ENCODE measurements at places on chromosomes 16 and 17.

- H3K27me3 ChIP-seq, result no peaks in the 10 kb centered on the region
- no peak overlapping the region for H3K4me3 ChIP-seq
- no peak for DNase-seq
- H3K36me3 ChIP-seq, result no peaks in the 10 kb centered on the region
Measured at GRCh38 chr17:53100126-53100525, 722.6 kb upstream of the KIF2B start.

GRCh38 chr17:1197379-1197778, 17.6 kb upstream of the ABR start:
- H3K4me3 ChIP-seq, result no peak overlapping the region
- H3K4me1 ChIP-seq, result peaks cover 58% of the 10 kb centered on the region
- no peak for DNase-seq
- H3K27me3 ChIP-seq, result peaks cover 21% of the 10 kb centered on the region

- peaks cover 8% of the 10 kb centered on the region for H3K27me3 ChIP-seq
- peaks cover 9% of the 10 kb centered on the region for H3K4me1 ChIP-seq
- no peak overlapping the region for H3K4me3 ChIP-seq
Measured at GRCh38 chr17:40180694-40181093, 3.4 kb downstream of the RAPGEFL1 start.

DNA sequence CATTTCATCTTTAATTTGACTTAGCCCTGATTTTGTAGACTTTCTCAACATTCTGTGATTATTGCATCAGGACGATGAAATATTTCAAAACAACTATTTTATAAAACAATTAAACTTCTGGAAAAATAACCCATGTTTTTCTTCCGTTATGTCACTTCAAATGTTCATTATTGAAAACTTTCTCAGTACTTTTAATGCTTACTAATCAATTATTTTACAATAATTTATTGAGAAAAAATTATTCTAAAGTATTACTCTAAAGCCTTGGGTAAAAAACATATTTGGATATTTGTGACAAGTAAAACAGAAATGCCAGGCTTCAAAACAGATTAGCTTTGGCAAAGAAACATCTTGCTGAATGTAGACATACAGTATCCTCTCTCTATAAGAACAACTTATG, 46.3 kb upstream of the DHX40 start:
- DNase-seq, result no peak
- peaks cover 25% of the 10 kb centered on the region for H3K27me3 ChIP-seq
- peaks cover 4% of the 10 kb centered on the region for H3K4me1 ChIP-seq
- H3K36me3 ChIP-seq, result no peaks in the 10 kb centered on the region

DNA sequence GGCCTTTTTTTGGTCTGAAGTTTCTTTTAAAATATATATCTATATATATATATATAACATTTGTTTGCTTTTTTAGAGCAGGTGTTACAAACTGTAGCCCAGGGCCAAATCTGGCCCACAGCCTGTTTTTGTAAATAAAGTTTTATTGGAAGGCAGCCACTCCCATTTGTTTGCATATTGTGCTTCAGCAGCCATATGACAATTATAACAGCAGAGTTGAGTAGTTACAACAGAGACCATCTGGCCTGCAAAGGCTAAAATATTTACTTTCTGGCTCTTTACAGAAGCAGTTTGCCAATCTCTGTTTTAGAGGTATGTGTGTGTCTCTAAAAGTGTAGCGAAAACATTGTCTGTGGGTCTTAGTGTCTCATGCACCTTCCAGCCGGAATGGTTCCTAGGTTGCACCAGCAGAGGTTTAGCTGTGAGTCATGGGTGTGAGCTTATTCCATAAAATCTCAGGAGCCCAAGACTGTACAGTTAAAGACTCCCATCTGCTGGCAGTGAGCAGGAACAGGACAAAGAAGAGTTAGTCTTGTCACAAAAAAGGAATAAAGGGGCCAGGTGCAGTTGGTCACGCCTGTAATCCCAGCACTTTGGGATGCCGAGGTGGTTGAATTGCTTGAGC, 23.8 kb downstream of the LCMT1 start:
- no peaks in the 10 kb centered on the region for H3K27me3 ChIP-seq
- no peaks in the 10 kb centered on the region for H3K4me1 ChIP-seq
- H3K4me3 ChIP-seq, result no peak overlapping the region

- H3K27me3 ChIP-seq, result peaks cover 51% of the 10 kb centered on the region
- DNase-seq, result no peak
- no peak overlapping the region for H3K4me3 ChIP-seq
- H3K36me3 ChIP-seq, result no peaks in the 10 kb centered on the region
- H3K4me1 ChIP-seq, result no peaks in the 10 kb centered on the region
- no peak overlapping the region for H3K27ac ChIP-seq
Measured at GRCh38 chr16:10828851-10829366, 10.3 kb upstream of the TVP23A start.

GRCh38 chr17:17805575-17805974, 31.2 kb downstream of the SREBF1 start:
- H3K4me3 ChIP-seq, result no peak overlapping the region
- no peaks in the 10 kb centered on the region for H3K27me3 ChIP-seq
- no peak for DNase-seq
- H3K4me1 ChIP-seq, result peaks cover 10% of the 10 kb centered on the region

- no peak for DNase-seq
- no peak overlapping the region for H3K4me3 ChIP-seq
- no peaks in the 10 kb centered on the region for H3K27me3 ChIP-seq
- no peaks in the 10 kb centered on the region for H3K36me3 ChIP-seq
Measured at GRCh38 chr16:77759821-77760220, 28.5 kb upstream of the VAT1L start.

DNA sequence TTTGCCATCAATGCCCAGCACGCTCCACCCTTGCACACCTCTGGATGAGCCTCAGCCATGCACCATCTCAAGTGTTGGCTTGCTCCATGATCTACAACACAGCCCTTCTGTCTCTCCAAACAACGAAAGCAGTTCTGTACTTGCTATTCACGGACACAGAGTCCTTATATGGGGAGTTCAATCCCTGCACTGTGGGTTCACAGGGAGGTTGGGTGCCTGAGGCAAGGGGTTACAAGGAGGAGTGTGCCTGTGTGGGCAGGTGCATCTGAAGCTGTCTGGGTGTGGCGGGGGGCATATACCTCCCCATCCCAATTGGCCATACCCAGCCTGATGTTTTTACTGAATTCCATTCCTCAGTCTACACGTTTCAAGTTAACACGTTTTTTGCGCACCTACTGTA, 5.6 kb downstream of the RUNDC3A start:
- peaks cover 20% of the 10 kb centered on the region for H3K4me1 ChIP-seq
- H3K36me3 ChIP-seq, result no peaks in the 10 kb centered on the region
- DNase-seq, result no peak
- no peak overlapping the region for H3K27ac ChIP-seq

DNA sequence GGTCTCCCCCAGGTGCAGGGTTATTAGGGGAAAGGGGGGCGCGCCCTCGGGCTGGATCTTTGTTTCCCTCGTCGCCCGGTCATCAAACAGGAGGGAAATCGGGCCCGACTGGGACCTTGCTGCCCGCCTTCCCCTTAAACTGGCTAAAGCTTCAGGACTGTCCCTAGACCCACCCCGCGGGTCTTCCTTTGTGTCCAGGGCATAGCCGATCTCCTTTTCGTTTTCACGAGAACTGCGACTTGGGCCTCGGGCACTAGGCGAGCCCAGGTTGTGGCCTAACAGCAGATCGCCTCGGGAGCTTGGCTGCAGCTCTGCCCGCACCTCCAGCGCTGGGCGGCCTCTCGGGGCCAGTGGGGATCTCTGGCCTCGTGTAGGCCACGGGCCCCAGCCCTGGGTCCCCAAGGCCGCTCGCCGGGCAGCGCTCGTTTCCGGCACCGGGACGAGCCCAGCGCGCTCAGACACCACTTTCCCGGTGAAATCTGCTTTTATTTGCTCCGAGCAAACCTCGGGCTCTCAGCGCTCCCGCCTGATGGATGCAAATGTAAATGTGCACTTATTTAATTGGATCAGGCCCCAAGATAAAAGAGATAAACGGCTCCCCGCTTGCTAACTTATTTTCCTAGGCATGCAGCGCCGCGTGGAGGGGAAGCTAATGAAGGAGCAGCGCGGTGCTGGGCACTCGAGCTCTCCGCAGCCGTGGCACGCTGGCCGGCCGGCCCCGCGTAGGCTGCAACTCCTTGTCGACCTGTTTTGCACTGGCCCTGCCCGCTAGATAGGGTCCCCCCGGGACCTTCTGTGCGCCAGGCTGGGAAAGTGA, 7.8 kb downstream of the IRX5 start:
- peak overlapping the region; percentile 42 for H3K27ac ChIP-seq
- no peak overlapping the region for H3K4me3 ChIP-seq
- no peak for DNase-seq
- H3K27me3 ChIP-seq, result peaks cover 98% of the 10 kb centered on the region

DNA sequence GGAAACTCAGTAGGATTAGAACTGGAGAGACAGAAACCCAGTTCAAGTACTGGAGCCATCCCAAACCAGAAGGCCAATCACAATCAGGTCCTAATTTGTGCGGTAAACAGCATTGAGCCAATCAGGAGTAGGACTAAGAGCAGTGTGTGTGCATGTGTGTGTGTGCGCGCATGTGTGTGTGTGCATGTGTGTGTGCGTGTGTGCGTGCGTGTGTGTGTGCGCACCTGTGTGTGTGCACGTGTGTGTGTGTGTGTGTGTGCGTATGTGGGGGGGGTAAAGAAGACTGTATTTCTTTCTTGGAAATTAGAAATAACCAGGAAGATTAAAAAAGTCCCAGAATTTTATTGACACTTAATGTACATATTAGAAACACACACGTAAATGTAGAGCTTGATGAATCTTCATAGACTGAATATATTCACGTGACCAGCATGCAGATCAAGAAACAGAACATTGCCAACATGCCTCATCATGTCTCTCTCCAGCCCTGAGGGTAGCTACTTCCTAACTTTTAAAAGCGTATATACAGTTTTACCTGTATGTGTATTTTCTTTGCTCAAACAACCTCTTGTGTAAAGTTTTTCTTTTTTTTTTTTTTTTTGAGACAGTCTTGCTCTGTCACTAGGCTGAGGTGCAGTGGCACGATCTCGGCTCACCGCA, 919 bp upstream of the DHRS7C start:
- H3K4me1 ChIP-seq, result no peaks in the 10 kb centered on the region
- H3K4me3 ChIP-seq, result no peak overlapping the region
- H3K27me3 ChIP-seq, result no peaks in the 10 kb centered on the region
- no peak for DNase-seq
- H3K36me3 ChIP-seq, result no peaks in the 10 kb centered on the region

GRCh38 chr17:17624741-17625140, 33.2 kb upstream of the PEMT start:
- peaks cover 12% of the 10 kb centered on the region for H3K27me3 ChIP-seq
- H3K4me3 ChIP-seq, result no peak overlapping the region
- DNase-seq, result no peak
- peaks cover 12% of the 10 kb centered on the region for H3K4me1 ChIP-seq

- peaks cover 18% of the 10 kb centered on the region for H3K36me3 ChIP-seq
- peak; percentile 32 for DNase-seq
- H3K4me1 ChIP-seq, result peaks cover 50% of the 10 kb centered on the region
- H3K27ac ChIP-seq, result peak overlapping the region; percentile 90
Measured at GRCh38 chr17:30831257-30831656, 509 bp upstream of the ATAD5 start.

DNA sequence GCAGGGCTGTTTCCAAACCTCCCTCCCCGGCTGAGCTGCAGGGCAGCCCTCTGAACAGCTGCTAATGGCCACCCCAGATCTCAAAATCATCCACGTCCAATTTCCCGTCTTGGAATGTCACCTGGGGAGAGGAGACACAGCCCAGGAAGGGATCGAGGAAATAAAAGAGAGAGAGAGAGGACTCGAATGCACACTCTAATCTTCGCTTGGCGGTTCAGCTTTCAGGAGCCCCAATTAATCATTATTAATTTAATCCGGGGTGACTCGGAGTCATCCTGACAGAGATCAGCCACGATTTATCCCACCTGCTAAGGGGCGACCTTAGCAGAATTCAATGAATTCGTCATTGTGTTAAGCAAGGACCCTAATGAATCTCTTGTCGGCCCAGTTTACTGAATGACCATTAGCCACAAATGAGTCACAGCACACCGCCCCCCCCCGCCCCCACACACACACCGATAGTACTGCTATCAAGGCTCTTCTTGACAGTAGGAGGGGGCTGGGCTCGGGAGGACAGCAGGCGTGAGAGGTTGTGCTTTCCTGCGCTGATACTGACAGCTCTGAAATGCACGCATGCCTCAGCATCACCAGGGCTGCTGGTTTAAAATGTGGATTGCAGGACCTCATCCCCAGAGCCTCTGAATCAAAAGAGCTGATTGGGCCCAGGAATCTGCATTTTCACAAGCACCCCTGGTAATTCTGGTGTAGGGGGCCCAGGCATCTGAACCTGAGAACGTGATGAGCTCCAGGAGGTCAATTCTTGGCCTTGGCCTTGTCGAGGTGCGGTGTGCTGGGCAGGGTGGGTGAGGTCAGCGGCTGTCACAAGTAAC, 190.0 kb upstream of the CIBAR2 start:
- peaks cover 16% of the 10 kb centered on the region for H3K27me3 ChIP-seq
- H3K27ac ChIP-seq, result no peak overlapping the region
- peaks cover 2% of the 10 kb centered on the region for H3K36me3 ChIP-seq
- peaks cover 39% of the 10 kb centered on the region for H3K4me1 ChIP-seq
- H3K4me3 ChIP-seq, result no peak overlapping the region

DNA sequence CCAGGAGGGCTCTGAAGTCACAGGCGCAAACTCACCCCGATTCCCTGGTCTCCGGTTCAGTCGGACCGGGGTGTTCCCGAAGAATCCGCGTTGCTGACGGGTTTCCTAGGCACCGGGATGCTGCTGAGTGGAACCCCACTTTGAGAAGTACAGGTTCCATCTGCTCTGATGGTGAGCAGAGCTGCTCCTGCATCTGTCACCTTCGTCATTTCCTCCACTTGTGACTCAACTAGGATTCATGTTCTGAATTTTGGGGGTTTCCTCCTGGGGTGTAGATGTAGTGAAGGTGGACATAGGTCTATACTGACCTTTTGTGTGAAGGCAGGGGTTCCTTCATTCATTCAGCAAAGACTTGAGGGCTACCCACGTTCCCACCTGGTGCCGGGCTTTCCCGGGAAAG, 25.0 kb downstream of the LGALS3BP start:
- peaks cover 19% of the 10 kb centered on the region for H3K27me3 ChIP-seq
- no peak overlapping the region for H3K4me3 ChIP-seq
- DNase-seq, result no peak
- H3K36me3 ChIP-seq, result no peaks in the 10 kb centered on the region

DNA sequence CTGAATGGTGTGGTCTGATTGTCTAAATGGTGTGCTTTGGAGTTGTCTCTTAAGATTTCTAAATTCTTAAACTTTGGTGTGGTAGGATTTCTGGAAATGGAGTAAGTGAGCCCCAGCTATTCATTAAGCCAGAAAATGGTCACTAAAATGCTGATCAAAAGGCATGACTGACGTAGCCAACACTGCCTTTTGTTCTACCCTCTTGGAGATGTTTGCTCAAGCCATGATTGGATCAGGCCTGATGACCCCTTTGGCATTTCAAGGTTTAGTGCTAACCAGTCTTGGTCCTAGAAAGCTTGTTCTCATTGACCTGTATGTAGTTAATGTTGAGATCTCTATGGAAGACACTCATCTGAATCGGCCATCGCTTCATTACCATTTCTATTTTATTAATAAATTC, 68.0 kb downstream of the KNOP1 start:
- H3K4me1 ChIP-seq, result no peaks in the 10 kb centered on the region
- no peaks in the 10 kb centered on the region for H3K27me3 ChIP-seq
- DNase-seq, result no peak
